NCI-H1694 treated with DMSO at 0.1 percent for 48 hours (cell line): ENCODE measurements at places on chromosomes 5 and 9.
A peak's percentile ranks its signal among the peaks of the same experiment; 100 is the strongest.

GRCh38 chr5:53884844-53885243, 324.4 kb downstream of the NDUFS4 start:
- no peak for DNase-seq

GRCh38 chr5:17346811-17347210, 129.4 kb downstream of the BASP1 start:
- DNase-seq, result no peak

DNA sequence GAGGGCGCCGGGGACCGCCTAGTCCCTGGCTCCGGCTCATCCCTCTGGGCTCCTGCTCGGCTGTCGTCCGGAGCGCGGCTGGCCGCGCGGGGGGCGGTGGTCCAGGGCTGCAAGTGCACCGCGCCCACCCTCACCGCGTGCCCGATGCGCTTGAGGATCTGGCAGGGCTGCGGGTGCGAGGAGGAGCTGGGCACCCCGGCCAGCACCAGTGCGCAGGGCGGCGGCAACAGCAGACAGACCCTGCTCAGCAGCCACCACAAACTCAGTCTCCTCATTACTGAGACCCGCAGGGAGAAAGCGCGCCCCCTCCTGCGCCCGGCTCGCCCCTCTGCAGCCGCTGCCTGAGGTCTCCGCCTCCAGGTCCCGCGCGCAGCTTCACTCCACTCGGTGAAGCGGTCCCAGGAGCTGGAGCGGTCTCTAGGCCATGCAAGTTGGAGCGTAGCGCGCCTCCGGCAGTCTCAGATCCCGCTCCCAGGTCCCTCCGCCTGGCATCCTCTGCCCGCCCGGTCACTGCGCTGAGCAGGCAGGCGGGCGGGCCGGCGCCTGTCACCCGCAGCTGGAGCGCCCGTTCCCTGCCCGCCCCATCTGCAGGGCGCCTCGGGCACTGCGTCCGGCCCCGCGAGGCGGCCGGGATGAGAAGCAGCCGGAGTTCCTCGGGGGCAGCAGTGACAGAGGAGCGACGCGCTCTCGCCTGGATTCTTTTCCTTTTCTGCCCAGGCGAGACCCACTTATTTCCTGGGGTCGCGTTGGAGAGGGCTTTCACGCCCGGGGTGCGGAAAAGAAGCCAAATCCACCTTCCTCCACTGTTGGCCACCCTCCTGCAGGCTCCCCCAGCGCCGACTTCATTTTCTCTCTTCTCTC, 512 bp downstream of the GRIN3A start:
- DNase-seq, result no peak

- no peak for DNase-seq
Observed at GRCh38 chr5:93044859-93045666, 536.0 kb downstream of the NR2F1-AS1 start.

- peak; percentile 86 for DNase-seq
Observed at GRCh38 chr5:160399402-160400353, at the start of gene FAM200C. TSS of gene FAM200C (minus strand) at chr5:160400054. CDS start at chr5:160395490, 4,564 bp downstream.

DNA sequence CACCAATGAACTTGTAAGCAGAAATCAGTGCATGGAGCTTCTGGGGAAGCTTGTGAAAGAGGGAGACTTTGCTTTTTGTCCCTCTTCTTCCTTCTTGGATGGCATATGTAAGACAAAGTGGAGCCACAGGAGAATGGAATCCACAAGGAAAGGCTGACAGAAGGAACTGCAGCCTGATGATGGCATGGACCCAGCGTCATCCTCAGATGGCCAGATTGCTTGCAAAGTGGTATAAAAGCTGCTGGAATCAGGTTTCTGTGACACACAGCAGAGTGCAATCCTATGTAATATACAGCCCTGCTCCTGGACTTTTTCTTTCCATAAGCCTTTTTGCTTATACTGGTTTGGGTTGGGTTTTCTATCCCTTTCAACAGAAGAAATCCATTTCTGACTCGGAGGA, 31.4 kb upstream of the SPARC start:
- DNase-seq, result no peak

GRCh38 chr5:67515020-67515689, 318.6 kb upstream of the CD180 start:
- no peak for DNase-seq

DNA sequence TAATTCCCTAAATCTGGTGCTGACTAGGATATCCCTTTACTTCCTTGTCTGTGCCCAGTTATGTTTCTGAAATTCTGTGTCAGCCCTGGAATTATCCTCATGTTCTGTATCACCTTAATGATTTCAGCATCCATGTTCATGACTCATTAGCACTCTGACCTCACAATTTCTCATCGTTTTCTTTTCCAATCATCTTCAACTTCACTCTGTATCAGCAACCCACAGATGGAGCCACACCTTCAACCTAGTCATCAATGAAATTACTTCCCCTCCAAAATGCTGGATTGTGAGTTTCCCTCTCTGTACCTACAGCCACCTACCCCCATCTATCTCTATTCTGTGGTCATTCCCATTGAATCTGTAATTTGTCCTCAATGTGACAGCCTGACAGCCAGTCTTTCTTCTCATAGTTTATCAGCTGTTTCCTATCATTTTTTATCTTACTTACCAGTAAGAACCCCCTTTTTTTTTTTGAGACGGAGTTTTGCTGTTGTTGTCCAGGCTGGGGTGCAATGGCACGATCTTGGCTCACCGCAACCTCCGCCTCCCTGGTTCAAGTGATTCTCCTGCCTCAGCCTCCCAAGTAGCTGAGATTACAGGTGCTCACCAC, 3.1 kb upstream of the IL6ST start:
- DNase-seq, result no peak

- no peak for DNase-seq
Observed at GRCh38 chr9:109319626-109320241, 1.1 kb downstream of the EPB41L4B start.

- no peak for DNase-seq
Observed at GRCh38 chr5:62327138-62328053, 21.4 kb downstream of the KIF2A start.

GRCh38 chr5:1172670-1173404, 28.6 kb upstream of the SLC6A19 start:
- no peak for DNase-seq

DNA sequence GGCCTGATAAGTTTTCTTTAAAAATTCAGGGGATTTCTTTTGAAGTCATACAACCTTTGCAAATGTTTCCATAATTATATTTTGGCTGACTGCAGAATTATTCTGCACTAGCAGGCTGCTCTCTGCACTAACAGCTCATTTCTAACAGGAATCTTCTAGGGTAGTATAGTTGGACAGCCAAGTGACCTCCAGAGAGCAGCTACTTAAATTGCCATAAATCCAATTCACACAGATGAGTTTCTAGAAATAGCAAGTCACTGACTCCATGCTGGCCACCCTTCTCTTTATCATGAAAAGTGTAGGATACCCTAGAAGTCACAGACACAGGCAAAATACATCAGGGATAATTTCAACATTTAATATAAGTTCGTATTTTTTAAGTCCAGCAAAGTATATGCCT, 110.9 kb upstream of the TARS1 start:
- no peak for DNase-seq

DNA sequence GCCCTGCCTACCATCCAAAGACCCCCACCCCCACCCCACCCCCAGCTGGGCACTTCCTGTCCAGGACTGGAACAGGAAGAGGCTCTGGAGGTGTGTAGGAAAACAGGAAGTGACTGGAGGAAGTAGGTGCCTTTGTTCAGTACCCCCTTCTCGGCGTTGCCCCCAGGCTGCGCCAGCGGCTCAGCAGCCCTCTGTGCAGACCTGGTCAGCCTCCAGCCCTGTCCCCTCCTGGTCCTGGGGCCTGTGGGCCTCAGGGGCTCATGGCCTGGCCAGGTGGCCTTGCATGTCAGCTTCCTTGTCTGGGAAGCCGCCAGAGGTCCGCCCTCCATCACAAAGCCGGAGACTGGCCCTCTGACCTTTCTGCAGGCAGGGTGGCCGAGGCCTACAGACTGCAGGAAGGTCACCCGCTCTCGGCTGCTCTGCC, 26.0 kb downstream of the FLT4 start:
- no peak for DNase-seq

DNA sequence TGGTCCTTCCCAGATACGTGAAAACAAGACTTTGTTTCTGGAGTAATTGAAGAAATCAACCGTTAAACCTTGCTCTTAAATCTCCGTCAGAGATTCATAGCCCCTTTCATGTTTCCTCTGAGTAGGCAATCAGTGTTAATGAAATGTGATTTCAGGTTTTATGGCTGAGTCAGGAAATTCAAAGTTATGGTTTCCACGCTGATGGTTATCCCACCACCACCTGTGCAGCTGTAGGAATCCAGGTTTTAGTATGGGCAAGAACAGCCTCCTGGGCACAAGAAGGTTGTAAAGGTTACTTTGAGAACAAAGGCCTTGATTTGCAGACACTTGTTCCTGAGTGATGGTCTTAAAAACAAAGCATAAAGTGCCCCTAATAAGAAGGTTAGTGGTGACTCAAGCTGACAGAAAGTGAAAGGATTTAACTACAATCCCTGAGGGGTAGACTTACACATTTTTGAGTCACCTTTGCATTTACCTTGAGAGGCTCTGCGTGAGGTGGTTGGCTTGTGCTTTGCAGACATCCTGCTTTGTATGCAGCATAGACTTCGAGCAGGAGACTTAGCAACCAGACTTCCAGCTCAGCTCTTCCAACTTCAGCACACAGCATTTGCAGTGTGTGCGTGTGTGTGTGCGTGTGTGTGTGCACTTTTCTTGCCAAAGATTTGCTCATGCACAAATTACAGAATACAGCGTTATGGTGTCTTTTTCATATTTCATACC, 159.6 kb downstream of the TLE4 start:
- DNase-seq, result no peak

GRCh38 chr9:129124506-129125069, 13.4 kb downstream of the PTPA start:
- DNase-seq, result no peak

DNA sequence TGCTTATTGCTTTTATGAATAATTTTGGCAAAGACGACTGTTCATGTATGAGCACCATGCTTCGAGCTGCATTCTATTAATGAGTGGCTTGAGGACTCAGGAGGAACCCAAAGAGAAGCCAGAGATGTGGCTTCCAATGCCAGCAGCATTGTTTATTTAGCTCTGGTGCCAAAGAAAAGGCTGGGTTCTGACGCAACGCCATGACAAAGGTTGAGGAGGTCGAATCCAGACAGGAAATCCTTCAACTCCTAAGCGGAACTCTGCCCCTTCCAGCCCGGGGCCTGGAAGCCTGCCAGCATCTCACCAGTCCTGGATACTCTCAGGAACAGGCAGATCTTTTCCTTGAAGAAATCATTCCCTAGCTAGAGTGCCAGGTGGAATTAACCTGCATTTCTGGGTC, 104.4 kb downstream of the ARHGAP26 start:
- DNase-seq, result no peak

GRCh38 chr5:133006653-133007052, 19.7 kb downstream of the ZCCHC10 start:
- no peak for DNase-seq

- no peak for DNase-seq
Observed at GRCh38 chr9:124388275-124389048, 26.8 kb downstream of the PSMB7 start.

GRCh38 chr9:11158676-11159075, 545.9 kb upstream of the PTPRD start:
- DNase-seq, result no peak

GRCh38 chr5:34707451-34708107, 51.5 kb downstream of the RAI14 start:
- DNase-seq, result no peak

- no peak for DNase-seq
Observed at GRCh38 chr9:122827761-122828093, 661 bp downstream of the PDCL start.

GRCh38 chr9:38286766-38287165, 105.7 kb upstream of the ALDH1B1 start:
- DNase-seq, result no peak
